Fibroblast of lung (primary cell): ENCODE measurements at places on chromosomes 3 and 15. TPM values are rescaled to one million over a fixed set of nuclear protein-coding genes. Genes with fewer than 3 reads are reported as not detected.

The ARPIN gene
- 13.2 and 13.9 TPM in 2 replicates for total RNA-seq

The ABCF3 gene
- total RNA-seq, result 63.9 and 65.1 TPM in 2 replicates

The ITIH3 gene
- total RNA-seq, result under 0.01 and 0.17 TPM in 2 replicates

The PRSS50 gene
- total RNA-seq, result not detected in 2 replicates

The TMCO5A gene
- total RNA-seq, result not detected in 2 replicates

The HCLS1 gene
- 0.51 and 0.66 TPM in 2 replicates for total RNA-seq

The SLC22A14 gene
- under 0.01 and 0.17 TPM in 2 replicates for total RNA-seq

The THAP10 gene
- total RNA-seq, result 2.3 and 5.0 TPM in 2 replicates

The SLC28A2 gene
- total RNA-seq, result not detected in 2 replicates

The FEZF2 gene
- not detected in 2 replicates for total RNA-seq

The GABRR3 gene
- not detected in 2 replicates for total RNA-seq

The THSD4 gene
- 58.0 and 95.5 TPM in 2 replicates for total RNA-seq

The SLC35A5 gene
- 22.6 and 35.3 TPM in 2 replicates for total RNA-seq

The COL6A5 gene
- under 0.01 and 0.66 TPM in 2 replicates for total RNA-seq

The C3orf49 gene
- total RNA-seq, result not detected in 2 replicates

The CXCR6 gene
- not detected in 2 replicates for total RNA-seq

The CLDN1 gene
- 2.6 and 7.1 TPM in 2 replicates for total RNA-seq

The SNTN gene
- total RNA-seq, result not detected in 2 replicates

The ECT2 gene
- total RNA-seq, result 14.6 and 34.5 TPM in 2 replicates

The FSD2 gene
- not detected in 2 replicates for total RNA-seq

The DUOX1 gene
- total RNA-seq, result not detected in 2 replicates

The ICE2 gene
- total RNA-seq, result 33.6 and 38.6 TPM in 2 replicates

The CNBP gene
- 262 and 317 TPM in 2 replicates for total RNA-seq

The TICRR gene
- total RNA-seq, result 0.26 and 1.2 TPM in 2 replicates

The DPPA2 gene
- not detected in 2 replicates for total RNA-seq

The ROBO1 gene
- total RNA-seq, result 58.8 and 104 TPM in 2 replicates

The FOXB1 gene
- not detected in 2 replicates for total RNA-seq

The UNC13C gene
- total RNA-seq, result not detected in 2 replicates

The CLDN11 gene
- total RNA-seq, result 107 and 131 TPM in 2 replicates

The CLDN16 gene
- total RNA-seq, result under 0.01 and 0.33 TPM in 2 replicates

The IL20RB gene
- total RNA-seq, result 0.51 and 3.0 TPM in 2 replicates

The TSC22D2 gene
- 10.3 and 23.6 TPM in 2 replicates for total RNA-seq

The STOML1 gene
- total RNA-seq, result 9.2 and 24.8 TPM in 2 replicates

The SLC2A2 gene
- total RNA-seq, result not detected in 2 replicates

The PLXNB1 gene
- 37.2 and 44.6 TPM in 2 replicates for total RNA-seq
